ENCODE measurements at places on chromosomes 16 and 17.

GRCh38 chr16:51326131-51326856 lies 175.2 kb upstream of the SALL1 start:
- no peak for DNase-seq

DNA sequence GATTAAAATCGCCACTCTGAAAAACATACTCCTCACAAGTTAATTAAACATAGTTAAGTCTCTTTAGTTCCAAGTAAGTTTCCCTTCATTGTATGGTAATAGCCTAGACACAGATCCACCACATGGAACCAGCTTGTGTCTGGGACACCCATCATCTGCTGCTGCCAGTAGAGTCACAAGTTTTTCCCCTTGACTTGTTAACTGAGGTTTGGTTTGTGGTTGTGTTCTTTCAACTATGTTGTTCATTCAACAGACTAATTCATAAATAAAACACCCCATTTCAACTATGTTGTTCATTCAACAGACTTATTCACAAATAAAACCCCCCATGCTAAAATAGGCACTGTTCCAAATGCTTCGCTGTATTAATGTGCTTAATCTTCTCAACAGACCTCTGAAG lies 24.4 kb downstream of the YWHAE start:
- no peak for DNase-seq

GRCh38 chr17:38456031-38456815 lies 28.0 kb downstream of the ARHGAP23 start:
- no peak for DNase-seq

DNA sequence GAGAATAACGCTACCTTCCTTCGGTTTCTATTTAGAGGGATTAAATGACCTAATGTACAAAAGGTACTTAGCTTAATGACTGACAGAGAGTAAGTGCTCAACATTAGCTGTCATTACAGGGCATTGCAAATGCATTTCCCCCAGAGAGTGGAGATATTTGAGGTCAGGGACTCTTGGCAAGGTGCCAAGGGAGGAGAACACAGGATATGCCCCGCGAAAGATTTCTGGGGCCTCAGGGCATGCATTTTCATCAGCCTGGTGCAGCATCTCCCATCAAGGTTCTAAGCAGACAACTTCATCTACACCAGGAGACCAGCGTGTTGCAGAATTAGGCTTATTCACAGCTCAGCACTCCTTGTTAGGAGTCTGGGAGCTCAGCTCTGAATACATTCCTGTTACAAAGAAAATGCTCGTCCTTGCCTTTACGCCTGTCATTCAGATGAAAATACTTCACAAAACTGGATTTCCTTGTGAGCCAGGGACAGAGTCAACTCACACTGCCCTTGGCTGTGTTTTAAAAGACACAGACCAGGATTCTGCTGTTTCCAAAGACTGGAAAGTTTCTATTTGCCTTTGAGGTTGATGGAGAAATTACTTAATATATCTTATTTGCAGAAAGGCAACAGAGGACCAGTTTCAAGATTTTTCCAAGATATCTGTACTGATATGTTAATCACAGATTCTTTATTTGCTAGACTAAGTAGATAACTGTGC lies 108.2 kb downstream of the VAT1L start:
- no peak for DNase-seq

GRCh38 chr16:17518441-17518840 lies 47.7 kb upstream of the XYLT1 start:
- DNase-seq = no peak

GRCh38 chr16:27052007-27052406 lies 14.7 kb upstream of the C16orf82 start:
- no peak for DNase-seq

DNA sequence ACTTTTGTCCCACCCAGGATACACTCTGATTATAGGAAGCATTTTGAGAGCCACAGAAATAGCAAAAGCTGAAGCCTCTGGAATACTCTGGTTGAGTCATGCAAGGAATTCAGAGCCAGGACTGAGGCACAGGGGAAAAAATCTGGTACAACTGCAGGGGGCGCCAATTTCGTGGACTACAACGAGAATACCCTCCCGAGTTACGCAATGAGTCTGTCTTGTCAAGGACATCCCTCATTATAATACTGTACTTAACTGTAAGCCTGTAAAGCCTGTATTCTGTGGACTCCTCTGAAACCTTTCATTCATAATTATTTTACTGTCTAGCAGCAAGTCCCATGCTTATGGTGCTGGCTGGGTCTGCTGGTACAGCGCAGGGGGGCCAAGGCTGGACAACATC lies 7.8 kb downstream of the HOXB1 start:
- no peak for DNase-seq

GRCh38 chr17:50830352-50830751 lies 5.0 kb upstream of the WFIKKN2 start:
- DNase-seq = no peak

- DNase-seq = no peak
These were observed 22.8 kb upstream of the MTSS2 start for GRCh38 chr16:70708366-70709246.

- DNase-seq = no peak
These were observed 85.4 kb upstream of the CLEC18A start for GRCh38 chr16:69865701-69866100.

DNA sequence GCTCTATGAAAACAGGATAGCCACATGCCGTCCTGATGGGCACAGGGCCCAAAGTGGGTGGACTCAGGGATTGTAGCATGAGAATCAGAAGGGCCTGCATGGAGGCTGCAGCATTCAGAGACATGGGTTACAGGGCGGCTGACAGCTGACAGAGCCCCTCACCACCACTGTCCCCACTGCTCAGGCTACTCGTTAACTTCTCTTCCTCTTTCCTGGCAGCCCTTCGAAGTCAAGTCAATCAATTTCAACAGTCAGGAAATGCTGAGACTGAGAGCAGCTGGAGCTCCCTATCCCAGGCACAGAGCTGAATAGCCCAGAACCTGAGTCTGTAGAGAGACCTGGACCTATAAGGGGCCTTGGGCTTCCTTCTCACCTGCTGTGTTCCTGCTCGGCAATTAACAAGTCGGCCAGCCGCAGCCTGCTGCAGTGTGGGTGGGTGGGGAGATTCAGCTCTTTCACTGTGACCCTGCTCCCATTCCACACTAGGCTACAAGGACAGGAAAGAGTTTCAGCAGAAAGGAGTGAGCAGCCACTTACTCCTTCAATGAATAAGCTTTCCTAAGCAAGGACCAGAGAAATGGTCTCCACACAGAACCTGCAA lies 76.9 kb downstream of the TEX14 start:
- DNase-seq = no peak

All from activated CD4-positive, alpha-beta T cell treated with anti-CD3 and anti-CD28 coated beads, Interleukin-2, amount 50 U/mL, for 4 hours (primary cell).